Stimulated activated CD4-positive, alpha-beta T cell treated with anti-CD3 and anti-CD28 coated beads, Interleukin-15, amount 100 ng/mL, for 1 hour (primary cell): ENCODE measurements at places on chromosomes 7 and 10.
A peak's percentile ranks its signal among the peaks of the same experiment; 100 is the strongest.

GRCh38 chr7:72429316-72429715, 17.2 kb upstream of the CALN1 start:
- DNase-seq, result no peak

GRCh38 chr7:94394437-94395140, at the start of gene COL1A2:
TSS of gene COL1A2 (plus strand) at chr7:94394895. CDS start at chr7:94395032, 137 bp downstream.
- DNase-seq, result no peak

DNA sequence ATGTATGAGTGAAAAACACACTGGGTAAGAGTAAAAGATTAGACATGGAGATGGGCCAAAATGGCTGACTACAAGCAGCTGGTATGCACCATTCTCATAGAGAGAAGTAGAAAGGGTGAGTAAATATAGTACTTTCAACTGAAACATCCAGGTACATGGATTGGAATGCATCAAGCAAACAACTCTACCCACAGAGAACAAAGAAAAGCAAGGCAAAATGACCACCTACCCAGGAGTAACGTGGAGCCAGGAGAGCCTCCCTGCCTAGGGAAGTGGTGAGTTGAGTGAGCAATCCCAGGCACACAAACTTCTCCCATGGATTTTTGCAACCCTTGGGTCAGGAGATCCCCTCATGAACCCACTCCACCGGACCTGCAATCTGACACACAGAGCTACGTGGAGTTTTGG, 212.8 kb downstream of the PTN start:
- DNase-seq, result no peak

GRCh38 chr10:117353684-117354083, 21.6 kb downstream of the PDZD8 start:
- DNase-seq, result no peak

- no peak for DNase-seq
These were observed 1548.1 kb upstream of the LRRTM3 start for GRCh38 chr10:65377687-65378086.

DNA sequence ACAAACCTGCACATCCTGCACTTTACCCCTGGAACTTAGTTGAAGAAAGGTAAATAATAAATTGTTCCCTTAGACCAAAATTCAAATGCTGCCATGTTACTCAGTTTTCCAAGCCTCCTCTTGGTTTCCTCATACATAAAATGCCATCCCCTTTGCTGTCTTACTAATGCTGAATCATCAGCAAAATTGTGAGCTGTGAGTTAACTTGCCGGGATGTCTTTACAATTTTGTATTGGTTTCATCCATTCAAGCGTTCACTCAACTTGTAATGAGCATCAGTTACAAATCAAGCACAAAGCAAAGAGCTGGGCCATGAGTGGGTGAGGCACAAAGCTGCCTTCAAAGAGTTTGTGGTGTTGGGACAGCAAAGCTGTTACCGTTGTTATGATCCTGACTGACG, 395.8 kb upstream of the ZMIZ1 start:
- no peak for DNase-seq

DNA sequence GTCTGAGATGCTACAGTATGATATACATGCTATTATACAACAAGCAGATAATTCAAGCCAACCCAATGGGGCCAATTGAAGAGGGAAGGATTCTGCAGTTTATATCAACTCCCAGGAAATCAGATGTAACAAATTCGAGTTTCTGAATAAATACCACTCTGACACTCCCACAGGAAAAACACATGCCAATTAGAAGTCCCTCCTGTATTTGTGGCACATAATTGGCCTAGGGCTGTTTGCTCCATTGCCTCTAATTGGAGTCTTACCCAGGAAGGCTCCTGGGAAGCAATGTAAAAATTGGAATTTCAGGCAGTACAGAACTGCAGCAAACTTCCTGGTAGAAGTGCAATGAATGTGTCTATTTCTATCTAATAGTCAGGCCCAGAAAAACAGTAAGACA, 4.7 kb downstream of the PPA1 start:
- DNase-seq, result no peak

GRCh38 chr7:55254242-55254595, 110.9 kb upstream of the LANCL2 start:
- no peak for DNase-seq

DNA sequence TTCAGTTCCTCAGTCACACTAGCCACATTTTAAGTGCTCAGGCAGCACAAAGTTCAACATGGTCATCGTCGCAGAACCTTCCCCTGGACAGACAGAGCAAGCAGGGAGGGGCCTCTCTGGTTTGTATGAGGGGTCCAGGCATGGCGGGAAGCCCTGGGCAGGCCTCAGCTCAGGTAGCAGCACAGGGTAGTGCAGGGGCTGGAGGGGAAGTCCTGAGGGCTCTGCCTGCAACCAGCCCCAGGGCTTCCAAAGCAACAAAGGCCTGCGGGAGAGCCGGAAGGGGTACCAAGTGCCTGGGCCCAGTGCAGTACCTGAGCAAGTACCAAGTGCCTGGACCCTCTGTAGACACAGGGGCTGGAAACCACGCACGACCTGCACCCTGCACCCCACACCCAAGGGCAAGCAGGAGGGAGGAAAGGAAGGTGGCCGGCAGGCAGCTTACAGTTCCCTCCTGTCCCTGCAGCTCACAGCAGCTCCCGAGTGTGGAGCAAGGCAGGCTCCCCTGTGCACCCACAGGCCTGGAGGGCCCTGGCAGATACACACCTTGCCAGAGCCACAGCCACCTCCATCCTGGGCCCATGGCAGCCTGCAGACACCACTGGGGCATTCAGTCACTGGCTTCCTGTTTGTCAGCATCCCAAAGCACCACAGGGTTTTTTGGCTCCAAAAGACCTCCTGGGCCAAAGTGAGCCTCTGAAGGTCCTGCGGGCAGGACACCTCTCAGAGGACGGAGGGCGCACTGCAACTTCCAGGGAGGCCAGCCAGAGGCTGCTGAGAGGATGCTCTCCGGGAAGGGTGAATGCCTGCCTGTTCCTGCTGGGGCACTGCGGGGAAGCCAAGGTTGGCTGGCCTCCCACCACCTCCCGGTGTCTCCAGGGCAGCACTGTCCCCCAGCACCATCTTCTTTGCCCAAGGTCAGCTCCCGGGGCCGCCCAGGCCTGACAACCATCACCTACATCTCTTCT, 6.5 kb upstream of the RET start:
- no peak for DNase-seq

DNA sequence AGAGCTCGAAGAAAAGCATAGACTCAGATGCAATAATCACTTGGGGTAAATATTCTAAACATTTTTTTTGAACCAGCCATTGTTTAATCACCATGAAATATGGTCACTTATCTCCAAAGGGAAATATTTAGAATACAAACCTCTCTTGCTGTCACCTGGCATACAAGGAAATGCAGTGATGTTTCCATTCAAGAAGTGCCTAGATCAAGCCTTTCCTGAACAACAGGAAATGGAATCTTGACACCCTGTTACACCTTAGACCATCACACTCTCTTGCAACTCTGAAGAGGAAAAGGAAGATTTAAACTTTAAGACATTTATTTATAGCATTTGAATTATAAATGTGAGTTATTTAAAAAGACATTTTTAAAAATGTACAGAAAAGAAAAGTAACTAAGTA, 263.0 kb upstream of the BMPER start:
- no peak for DNase-seq

DNA sequence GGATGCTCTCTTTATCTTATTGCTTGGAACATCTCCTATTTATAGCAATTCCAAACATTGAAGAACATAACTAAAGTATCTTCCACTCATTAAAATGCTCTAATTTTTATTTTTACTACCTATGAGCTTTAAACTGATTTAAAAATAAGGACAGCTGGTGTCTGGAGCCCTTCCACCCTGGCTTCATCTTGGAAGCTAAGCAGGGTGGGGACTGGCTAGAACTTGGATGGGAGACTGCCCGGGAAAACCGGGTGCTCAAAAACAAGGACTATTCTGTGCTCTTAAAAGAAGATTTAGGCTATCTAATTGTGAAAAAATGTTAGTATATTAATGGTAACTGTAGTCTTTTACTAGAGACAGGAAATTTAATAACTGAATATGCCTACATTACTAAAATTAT, 69.2 kb downstream of the ARMC3 start:
- DNase-seq, result no peak

- DNase-seq, result no peak
These were observed 195.9 kb downstream of the DIP2C start for GRCh38 chr10:493391-494148.

DNA sequence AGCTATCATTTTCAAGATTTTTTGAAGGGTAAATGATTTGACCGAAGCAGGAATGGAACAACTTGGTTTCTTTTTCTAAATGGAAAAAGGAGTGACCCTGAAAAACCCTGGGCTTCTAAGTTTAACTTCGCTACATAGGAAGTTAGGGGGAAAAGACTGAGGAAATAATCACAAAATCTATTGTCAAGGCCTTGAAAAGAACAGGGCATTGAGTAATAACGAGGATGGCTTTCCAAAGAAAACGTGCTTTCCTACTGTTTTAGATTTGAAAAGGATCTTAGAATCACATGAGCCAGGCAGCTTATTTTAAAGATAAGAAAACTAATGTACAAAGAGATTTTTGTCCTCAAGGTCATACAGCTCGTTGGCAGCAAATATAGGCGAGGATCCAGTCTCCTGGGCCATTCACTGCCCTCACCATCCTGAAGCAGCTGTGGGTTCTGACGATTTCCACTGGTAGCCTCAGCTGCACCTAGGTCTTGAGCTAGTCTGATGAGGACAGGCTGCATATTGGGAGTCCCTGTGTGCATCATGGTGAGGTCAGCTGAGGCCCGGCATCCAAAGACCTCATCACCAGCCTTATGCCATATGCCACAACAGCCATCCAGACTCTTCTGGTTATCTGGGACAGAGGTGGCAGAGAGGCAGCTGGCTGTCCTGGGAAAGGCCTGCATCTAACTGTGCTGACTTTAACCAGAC, 384.7 kb upstream of the NRP1 start:
- no peak for DNase-seq

DNA sequence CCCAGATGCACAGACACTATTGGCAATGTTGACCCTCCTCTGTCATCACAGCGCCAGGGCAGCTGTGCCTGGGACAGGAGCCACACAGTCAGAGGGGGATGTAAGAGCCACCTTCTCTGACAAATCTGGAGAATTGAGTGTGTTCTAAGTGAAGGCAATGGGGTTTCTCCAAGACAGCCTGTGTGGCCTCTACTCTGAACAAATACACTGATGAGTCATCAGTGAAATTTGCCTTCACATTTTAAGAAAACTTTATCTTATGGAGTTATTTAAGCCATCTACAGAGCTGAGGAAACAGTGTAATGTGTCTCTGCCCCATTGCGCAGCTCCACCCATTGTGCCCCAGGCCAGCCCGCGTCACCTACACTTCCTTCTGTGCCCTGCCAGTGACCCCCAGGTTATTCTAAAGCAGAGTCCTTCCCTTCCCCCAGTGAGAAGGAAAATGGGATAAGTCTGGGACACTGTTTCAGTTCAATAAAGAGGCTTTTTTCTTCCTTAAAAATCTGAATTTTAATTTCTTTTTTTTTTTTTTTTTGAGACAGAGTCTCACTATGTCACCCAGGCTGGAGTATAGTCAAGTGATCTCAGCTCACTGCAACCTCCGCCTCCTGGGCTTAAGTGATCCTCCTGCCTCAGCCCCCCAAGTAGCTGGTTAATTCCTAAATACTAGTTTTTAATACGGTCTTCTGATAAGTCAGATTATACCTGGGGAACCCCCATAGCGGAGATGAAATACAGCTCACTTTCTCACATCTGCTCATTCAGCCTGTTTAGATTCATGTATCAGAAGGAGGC, 21.8 kb downstream of the AKR1E2 start:
- no peak for DNase-seq

- no peak for DNase-seq
These were observed 57.3 kb downstream of the INPP5F start for GRCh38 chr10:119782981-119783664.

GRCh38 chr7:18444826-18445225, 50.7 kb upstream of the HDAC9 start:
- DNase-seq, result no peak

DNA sequence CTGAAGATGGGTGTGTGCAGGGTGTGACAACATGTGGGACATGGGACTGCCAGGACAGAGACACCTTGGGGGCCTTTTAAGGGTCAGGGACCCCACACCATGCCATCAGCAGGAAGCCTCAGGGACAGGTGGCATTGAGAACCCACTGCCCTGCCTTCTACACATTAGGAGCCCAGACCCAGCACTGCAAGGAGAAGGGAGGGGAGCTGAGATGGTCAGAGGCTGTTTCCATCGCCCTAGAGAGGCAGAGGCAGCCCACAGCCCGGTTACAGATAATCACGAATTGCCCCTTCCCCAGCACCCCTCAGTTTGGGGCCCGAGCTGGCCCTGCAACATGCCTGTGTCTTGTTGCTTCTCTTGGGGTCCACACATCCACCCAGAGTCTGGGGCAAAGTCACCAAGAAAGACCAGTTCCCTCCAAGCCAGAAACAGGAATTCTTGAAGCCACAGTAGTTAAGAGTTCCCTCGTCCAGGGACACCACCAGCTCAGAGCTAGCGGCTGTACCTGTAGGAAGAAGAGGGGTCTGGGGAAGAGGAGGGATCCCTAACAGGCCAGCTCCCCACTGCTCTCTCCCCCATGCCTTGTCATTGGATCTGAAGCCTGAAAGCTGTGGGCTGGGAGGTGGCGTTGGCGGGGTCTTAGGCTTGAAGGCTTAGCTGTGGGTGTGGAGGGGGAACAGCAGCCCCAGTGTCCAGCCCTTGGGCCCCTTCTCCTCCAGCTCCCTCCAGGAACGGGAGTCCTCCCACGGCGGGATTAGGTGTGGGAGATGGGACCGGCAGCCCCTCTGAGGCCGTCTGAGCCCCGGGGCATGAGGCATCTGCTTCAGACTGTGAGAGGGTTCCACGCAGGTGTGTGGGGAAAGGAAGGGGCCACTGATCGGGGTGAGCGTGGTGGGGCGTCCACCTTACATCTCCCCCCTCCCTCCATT, 44.8 kb upstream of the ELFN1 start:
- DNase-seq, result no peak

GRCh38 chr7:25259487-25260243, 31.4 kb upstream of the NPVF start:
- DNase-seq, result peak; percentile 3

DNA sequence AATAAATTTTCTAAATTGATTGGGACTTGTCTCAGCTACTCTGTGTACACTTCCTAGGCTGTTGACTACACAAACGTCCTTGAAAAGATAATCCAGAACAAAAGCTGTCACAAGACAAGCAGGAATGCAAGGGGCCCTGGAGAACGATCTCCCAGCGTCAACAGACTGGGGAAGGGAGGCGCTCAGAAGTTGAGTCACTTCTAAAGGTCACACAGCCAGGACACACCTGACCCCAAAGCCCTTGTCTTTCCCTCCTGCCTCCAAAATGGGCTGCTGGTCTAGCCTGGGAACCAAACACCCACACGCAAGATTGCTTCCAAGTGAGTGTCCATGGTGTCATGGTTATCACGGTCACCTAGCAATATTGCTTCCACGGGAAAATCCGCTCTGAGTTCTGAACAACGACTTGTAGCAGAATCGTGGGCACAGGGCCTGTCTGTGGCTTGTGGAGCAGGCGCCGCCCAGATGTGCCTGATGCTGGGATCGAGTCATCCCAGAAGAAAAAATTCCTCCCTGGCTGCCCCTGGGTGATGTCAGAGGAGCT, 49.8 kb downstream of the SPOCK2 start:
- DNase-seq, result no peak
